CD4-positive, alpha-beta T cell treated with Interleukin-4 for 1 hour (primary cell): ENCODE measurements at places on chromosomes 3 and 15.

DNA sequence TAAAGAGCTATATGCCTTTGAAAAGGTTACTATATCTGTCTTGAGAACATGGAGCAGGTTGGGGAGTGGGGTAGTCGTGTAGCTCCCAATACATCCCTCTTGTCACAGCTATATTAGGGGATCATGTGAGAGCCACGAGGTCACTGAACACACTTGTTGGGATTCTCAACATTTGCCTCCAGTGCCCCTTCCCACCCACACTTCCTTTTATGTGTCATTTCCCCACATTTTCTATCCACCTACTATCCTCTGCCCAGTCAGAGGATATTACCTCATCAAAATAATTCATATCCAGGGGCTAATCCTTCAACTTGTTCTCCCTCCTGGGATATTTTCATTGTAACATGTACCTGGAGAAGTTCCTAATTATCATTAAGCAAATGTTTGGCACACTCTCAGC lies 85.0 kb downstream of the CYP19A1 start:
- no peak for DNase-seq

DNA sequence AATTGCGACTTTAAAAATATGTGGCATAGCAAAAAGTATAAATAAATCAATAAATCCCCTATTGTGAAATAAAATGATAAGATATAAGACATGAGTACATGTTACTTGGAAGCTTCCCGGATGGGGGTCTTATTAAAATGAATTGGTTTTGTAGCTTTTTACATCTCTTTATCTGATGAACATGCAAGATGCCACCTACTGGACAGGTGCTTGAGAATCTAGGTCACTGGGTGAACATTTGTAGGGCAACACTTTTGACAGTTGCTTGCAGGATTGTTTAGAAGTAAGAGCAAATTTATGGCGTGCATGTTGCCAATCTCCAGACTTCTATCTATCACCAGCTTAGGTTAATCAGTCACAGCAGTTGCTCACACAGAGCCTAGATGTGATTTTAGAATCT lies 362.7 kb upstream of the SUCLG2 start:
- DNase-seq, result no peak

- no peak for DNase-seq
Observed at GRCh38 chr3:126956361-126956760, 26.6 kb upstream of the PLXNA1 start.

DNA sequence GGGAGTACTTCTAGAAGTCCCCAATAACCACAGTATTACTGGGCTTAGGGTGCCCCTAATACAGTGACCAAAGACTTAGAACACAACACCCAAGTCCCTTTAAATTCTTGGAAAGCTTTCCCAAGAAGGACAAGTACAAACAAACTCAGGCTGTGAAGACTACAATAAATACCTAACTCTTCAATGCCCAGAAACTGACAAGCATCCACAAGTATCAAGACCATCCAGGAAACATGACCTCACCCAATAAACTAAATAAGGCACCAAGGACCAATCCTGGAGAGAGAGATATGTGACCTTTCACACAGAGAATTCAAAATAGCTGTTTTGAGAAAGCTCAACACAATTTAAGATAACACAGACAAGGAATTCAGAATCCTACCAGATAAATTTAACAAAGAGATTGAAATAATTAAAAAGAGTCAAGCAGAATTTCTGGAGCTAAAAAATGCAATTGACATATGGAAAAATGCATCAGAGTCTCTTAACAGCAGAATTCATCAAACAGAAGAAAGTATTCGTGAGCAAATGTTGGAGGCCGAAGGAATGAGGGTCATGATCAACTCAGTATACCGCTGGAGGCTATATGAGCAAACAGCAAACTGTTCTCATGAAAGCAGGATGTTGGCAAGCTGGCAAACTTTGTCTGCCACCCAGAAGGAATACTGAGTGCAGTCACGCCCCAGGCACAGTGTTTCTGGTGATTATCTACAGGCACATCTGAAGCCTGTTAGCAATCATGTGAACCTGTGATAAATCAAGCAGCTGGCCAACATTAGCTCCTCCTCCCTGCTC lies 87.0 kb upstream of the NECTIN3 start:
- DNase-seq, result no peak

GRCh38 chr3:72340476-72341379 lies 507.5 kb downstream of the SHQ1 start:
- DNase-seq, result no peak

GRCh38 chr15:50053055-50053856 lies 65.8 kb downstream of the ATP8B4 start:
- DNase-seq, result no peak

GRCh38 chr3:16460886-16461285 lies 52.6 kb downstream of the RFTN1 start:
- DNase-seq, result no peak

DNA sequence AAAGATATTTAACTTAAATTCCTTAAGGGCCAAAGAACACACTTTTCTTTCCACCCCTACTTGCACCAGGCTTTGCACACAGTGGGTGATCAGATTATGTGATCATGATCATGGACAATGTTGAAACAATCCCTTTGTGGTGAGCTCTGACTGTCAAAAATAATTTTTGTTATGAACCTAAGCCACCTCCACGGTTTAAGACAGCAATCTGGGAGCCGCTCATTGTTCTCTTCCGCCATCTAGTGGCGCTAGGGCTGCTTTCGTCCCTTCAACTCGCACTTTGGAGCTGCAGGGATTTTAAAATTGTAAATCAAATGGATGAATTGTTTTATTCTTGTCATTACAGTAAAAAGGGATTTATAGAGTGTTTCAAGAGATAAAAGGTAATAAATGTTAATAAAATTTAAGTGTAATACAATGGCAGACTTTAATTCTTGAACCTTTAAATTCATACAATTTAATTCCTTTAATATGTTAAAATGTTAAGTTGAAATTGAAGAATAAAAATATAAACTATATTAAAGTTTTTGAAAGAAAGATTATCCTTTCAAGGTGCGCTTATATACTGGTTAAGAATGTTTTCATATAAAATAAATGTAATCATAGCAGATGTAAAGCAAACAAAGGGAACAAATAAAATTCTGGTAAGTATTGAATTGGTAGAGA lies 45.3 kb upstream of the ARL6 start:
- DNase-seq, result peak; percentile 41

DNA sequence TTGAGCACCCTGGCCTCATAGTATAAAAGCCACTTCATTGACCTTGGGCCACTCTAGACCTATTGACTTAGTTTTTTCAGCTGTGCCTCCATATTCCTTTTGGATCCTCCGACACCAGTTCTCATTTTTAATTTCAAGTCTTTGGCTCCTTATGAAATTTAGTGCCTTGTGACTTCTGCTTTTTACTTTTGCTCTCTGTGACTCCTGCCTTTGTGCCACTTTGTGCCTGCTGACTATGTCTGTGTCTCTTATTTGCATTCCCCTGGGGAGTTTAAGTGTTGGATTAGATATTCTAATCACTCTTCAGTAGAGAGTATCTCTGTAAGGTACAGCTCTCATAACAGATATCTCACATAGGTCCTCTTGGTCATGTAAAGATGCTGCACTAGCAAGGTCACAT lies 39.6 kb upstream of the GPR149 start:
- no peak for DNase-seq

GRCh38 chr15:79190093-79190492 lies 92.4 kb upstream of the ANKRD34C start:
- DNase-seq, result no peak

- DNase-seq, result no peak
Observed at GRCh38 chr3:122912772-122913538, 114.6 kb downstream of the SEMA5B start.

- no peak for DNase-seq
Observed at GRCh38 chr3:2468816-2469215, 370.1 kb downstream of the CNTN4 start.
